Activated T-helper 1 cell treated with anti-CD3 and anti-CD28 coated beads, Interleukin-12 subunit alpha, Interleukin-12 subunit beta, Interleukin-2, Interleukin-4 antibody, amounts not matched to agents 30 ng/mL and 10 ng/mL and 1 ng/mL, durations not matched to agents 14 hours and 24 hours and 36 hours (primary cell): ENCODE measurements at places on chromosomes 11 and 22.

DNA sequence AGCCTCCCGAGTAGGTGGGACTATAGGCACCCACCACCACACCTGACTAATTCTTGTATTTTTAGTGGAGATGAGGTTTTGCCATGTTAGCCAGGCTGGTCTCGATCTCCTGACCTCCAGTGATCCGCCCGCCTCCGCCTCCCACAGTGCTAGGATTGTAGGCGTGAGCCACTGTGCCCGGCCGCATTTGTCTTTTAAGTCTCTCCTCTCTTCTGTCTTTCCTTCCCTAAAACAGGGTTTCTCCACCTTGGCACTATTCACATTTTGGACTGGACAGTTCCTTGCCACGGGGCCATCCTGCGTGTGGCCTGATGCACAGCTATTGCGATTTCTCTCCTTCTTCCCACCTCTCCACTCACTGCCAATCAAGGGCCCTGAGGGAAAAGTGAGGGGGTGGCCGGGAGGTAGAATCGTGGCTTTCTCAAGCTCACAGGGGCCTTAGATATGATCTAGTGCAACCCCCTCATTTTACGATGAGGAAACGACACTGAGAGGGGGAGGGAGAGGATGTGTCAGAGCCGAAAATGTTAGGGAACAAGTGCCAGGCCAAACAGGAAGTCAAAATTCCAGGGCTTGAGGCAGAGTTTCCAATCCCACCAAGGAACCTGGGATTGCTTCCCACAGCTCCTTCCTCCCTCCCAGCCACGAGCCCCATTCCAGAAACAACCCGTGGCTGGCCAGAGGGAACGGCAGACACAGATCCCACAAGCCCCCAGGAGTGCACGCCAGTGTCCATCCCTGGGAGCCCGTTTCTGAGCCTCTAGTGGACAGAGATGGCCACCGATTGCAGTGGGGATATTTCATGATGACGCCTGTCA is 21.2 kb downstream of the SCGB1A1 start:
- DNase-seq: no peak

DNA sequence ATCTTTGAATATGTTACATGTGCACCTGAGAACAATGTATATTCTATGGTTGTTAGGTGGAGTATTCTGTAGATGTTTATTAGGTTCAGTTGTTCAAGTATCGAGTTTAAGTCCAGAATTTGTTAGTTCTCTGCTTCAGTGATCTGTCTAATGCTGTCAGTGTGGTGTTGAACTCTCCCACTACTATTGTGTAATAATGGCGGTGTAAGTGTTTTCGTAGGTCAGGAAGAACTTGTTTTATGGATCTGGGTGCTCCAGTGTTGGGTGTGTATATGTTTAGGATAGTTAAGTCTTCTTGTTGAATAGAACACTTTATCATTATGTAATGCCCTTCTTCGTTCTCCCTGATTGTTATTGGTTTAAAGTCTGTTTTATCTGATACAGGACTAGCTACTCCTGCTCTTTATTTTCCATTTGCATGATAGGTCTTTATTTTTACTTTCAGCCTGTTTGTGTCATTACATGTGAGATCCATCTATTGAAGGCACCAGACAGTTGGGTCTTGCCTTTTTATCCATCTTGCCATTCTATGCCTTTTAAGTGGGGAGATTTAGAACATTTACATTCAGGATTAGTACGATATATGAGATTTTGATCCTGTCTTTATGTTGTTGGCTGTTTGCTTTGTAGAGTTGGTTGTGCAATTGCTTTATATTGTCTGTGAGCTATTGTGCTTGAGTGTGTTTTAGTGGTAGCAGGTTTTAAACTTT is 121.6 kb downstream of the DDX10 start:
- no peak for DNase-seq

- DNase-seq: no peak
Observed at GRCh38 chr11:122897606-122898210, 15.1 kb downstream of the JHY start.

DNA sequence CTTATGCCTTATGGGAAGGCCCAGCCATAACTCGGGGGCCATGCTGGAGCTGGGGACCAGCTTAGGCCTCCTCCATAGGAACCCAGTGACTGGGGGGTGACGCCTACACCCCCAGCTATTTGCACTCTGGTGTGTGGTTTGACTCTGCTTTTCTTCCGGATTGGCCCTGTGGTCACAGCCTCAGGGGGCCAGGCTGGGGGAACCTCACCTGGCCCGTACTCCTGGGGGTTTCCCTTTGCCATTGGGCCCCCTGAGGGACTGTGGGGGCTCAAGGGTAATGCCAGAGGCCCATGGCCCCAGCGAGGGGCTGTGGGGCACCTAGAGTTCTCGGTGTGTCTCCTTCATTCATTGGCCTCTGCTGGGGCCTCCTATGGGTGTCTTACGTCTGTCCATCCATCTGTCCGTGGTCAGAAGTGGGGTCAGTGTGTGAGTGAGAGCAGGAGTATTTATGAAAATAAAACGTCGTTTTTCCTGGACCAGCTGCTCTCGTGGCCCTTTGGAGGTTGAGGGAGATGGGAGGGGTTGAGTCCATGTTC is 6.3 kb upstream of the SH3BP1 start:
- DNase-seq: no peak

DNA sequence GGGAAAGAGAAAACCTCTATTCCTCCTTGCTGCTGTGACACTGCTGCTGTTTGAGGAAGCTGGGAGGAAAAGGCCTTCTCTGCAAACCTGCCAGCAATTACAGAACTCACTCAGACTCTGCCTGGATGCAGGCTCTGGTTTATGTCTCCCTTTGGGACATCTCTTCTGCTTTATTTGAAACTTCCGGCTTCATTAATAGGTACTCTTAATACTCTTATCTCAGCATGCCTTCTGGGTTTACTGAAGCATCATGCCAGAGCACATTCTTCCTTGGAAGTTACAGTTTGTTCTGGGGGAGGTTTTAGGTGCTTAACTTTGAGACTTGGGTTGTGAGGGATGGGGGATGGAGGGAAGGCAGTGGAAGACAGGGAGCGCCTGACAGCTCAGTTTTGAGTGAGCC is 79.9 kb downstream of the NAV2 start:
- no peak for DNase-seq

DNA sequence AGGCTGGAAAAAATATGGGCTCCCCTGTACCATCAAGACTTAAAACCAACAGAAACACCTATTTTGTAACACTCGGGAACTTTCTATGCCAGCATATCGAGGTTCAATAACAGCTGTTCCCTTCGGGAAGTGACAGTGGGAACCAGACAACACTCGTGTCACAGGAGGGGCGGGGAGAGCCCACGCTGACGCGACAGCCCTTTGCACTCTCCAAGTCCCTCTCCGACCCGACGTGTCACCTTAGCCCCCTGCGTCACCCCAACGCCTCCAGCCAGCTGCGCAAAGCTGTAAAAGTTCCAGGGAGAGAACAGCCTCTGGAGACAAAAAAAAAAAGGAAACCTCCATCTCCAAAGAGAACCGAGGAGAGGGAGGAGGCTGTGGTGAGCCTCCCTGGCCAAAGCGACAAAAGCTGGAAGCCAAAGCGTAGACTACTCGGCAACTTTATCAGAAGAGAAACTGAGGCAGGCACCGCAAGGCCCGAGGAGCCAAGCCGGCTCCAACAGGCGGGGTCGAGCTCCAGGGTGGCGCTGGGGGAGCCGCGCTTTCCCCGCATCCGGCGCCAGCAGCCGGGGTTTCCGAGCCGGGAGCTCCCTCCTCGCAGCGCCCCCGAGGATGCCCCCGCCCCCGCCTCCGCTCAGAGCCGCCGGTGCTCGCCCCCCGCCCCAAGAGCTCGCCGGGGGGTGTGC is 751 bp downstream of the ARFGAP3 start:
- DNase-seq: peak; percentile 58
